ENCODE measurements at places on chromosomes 11 and 22.

DNA sequence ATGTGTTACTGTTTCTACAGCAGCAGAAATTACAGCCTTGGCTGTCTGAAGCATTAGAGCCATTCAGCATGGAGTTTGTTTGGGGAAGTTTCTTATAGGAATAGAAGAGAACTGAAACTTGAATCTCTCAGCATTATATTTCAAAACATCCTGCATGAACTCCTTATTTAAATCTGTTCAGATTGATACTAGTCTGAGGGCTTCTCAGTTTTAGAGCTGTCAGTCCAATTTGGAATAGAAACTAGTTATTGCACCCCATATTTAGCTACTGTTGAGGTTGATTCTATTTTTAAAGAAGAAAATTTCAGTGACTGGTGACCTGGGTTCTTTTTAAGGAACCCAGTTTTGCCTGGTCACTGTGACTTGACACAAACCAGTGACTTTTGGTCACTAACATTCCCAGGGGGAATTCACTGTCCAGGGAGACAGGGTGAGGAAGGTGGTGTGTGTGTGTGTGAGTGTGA, 126.0 kb upstream of the TTC12 start:
- no peak for DNase-seq

- DNase-seq: no peak
Observed at GRCh38 chr22:20663941-20664593, 109.8 kb upstream of the SERPIND1 start.

DNA sequence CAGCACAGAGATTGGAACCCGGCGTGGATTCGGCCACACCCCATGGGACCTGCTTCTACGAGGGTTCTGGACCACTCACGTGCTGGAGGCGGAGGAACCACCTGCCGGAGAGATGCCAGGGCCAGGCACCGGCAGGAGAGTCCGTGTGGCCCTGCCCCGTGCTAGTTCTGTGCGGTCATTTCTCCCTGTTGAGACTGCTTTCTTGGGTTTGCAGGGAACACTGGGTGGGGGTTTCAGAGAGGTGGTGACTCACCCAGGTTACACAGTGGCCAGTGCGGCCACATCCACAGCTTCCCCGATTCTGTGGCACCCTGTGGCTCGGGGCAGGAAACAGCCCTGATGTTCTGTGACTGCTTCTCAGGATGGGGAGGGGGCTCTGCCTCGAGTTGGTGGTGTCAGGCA, 3.6 kb upstream of the PHLDA2 start:
- no peak for DNase-seq

- DNase-seq: no peak
Observed at GRCh38 chr11:114102993-114103896, 43.7 kb downstream of the ZBTB16 start.

DNA sequence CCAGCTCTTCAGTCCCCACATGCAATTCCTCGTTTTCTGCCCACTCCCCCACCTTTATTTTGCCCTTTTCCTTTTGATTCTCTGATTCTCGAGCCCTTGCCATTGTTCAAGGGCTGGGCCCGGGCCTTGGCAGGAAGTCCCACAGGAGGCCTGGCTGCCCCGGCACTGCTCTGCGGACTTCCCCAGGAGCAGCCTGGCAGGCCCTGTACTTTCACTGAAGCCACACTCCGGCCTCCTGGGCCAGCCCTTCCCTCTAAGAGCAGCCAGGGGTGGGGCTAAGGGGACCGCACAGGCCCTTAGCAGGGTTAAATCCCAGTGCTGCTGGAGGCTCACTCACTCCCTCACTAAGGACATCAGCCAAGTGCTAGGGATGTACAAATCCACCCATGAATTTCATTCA, 4.1 kb downstream of the LRRC32 start:
- DNase-seq: no peak

DNA sequence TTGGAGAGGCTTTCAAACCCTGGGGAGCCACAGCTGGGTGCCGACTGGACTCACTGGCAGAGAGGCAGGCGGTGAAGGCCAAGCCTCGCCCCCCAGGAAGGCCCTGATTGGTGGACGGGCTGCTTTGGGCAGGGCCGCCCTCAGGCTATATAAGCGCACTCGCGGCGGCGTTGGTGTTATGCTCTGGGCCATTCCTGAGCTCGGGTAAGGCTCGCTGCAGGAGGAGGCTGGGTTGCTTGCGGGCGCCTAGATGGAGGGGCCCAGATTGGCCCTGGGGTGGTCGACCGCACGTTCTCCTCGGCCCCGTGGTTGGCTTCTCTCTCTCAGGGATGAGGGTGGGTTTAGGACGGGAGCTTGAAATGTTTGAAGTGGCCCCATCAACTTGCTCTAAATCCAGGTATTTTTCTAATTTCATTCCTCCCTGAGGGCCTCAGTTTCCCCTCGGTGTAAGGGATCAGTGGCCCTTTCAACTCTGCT, at the start of gene SPDYC:
Gene SPDYC (plus strand): TSS at position 176 of the 477 bp plus-strand sequence. CDS start 1,125 bp downstream, outside the sequence.
- DNase-seq: no peak

GRCh38 chr11:33248416-33248971, 8.7 kb upstream of the HIPK3 start:
- DNase-seq: no peak

DNA sequence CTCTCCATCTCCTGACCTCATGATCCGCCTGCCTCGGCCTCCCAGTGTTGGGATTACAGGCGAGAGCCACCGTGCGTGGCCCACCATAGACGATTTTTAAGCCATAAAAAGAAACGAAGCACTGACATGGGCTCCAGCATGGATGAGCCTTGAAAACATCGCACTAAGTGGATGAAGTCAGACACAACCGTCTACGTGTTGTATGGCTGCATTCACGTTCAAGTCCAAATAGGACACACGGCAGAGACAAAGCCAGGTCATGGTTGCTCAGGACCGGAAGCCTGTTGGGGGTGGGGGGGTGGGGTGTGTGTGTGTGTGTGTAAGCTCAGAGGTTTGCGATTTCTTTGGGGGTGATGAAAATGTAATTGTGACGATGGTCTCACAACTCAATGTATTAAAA, 10.0 kb downstream of the RRP7A start:
- no peak for DNase-seq

- no peak for DNase-seq
Observed at GRCh38 chr11:32386770-32387377, 48.5 kb downstream of the WT1 start.

DNA sequence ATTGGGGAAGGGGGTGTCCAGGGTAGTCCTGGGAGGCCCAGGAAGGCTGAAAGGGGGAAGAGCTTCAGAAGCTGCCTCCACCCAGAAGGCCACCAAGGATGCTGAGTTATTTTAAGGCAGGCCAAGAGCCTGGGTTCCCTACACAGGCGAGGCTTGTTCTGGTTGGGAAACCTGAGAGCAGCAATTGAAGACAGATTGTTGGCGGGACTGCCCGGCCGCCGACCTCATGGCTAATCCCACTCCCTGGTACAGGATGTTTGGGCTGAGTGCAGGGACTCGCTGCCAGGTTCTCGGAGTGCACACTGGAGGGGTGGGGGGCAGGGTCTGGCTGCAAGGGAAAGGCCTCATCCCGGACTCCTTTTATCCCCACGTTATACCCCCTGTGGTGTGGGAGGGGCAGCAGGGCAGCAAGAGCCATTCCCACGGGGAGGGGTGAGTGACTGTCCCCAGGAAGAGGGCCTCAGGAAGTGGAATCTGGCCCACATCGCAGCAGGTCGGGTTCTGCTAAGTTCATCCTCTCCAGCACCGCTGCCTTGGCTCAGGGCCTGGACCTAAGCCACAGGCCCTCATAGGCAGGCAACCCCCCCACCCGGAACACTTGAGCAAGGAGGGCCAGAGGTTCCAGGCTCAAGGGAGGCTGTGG, 43.6 kb upstream of the PRR5 start:
- no peak for DNase-seq

- no peak for DNase-seq
Observed at GRCh38 chr22:49676783-49677494, 150.7 kb downstream of the BRD1 start.

GRCh38 chr22:36467946-36468345, 13.5 kb downstream of the TXN2 start:
- DNase-seq: no peak

DNA sequence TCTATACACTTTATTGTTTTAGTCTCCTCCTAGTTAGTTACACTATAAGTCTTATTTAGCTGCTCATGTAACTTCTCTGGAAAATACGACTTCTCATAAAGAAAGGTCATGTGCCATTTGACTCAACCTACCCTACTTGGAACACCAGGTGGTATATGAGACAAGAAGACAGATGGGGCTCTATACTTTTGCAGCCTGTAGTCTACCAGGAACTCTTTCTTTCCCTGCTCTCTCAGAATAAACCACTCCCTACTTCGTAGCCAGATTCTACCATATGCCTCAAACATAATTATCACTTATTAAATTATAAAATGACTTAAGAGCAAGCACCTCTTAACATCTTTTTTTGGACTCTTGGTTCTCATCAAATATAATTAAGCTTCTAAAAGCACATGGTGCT, 38.5 kb upstream of the RAPSN start:
- DNase-seq: no peak

Data from stimulated activated CD4-positive, alpha-beta T cell treated with anti-CD3 and anti-CD28 coated beads, Interleukin-1b, Interleukin-23, amount 100 ng/mL, for 1 hour (primary cell).